ENCODE measurements at places on chromosomes 16 and 17.

- no peak for DNase-seq
Observed at GRCh38 chr17:40497695-40498094, 3.7 kb downstream of the TNS4 start.

GRCh38 chr16:54385141-54385540, 98.6 kb upstream of the IRX3 start:
- no peak for DNase-seq

DNA sequence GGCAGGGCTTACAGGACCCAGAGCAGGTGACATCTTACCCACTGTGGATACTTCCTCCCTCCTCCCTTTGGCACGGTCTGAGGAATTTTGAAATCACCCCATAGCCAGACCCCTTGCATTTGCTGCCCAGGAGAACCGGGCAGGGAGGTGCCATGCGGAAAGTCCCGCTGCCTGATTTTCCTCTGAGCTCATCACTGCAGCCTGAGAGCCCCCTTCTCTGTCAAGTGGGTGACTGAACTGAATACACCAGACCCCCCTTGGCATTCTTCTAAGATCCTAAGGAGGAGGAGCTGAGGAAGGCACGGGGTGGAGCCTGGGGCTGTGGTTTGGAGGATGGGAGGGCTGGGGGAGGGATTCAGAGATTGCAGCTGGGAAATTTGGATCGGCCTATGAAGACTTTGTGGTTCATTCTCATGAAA, 173.4 kb downstream of the RAB11FIP4 start:
- DNase-seq, result no peak

- DNase-seq, result no peak
Observed at GRCh38 chr17:49699966-49700575, 7.7 kb downstream of the SLC35B1 start.

GRCh38 chr16:85503679-85504231, 109.4 kb upstream of the GSE1 start:
- DNase-seq, result no peak

- DNase-seq, result no peak
Observed at GRCh38 chr16:86212706-86213436, 297.5 kb upstream of the FOXF1 start.

- DNase-seq, result no peak
Observed at GRCh38 chr17:28335959-28336871, 654 bp downstream of the TNFAIP1 start.

DNA sequence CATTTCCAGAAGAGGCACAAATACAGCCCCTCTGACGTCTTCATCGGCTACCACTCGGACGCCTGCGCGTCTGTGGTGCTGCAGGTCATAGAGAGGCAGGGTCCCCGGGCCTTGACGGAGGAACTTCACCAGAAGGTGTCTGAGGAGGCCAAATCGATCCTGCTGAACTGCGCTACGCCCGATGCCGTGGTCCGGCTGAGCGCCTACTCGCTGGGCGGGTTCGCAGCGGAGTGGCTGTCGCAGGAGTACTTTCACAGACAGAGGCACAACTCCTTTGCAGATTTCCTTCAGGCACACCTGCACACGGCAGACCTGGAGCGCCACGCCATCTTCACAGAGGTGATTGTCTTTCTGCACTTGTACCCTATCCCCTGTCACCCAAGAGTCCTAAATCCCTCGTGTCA, 67.0 kb upstream of the ENDOV start:
- DNase-seq, result no peak

- DNase-seq, result no peak
Observed at GRCh38 chr17:58304750-58305486, 23.7 kb downstream of the TSPOAP1 start.

GRCh38 chr16:79980650-79981521, 380.3 kb upstream of the MAF start:
- no peak for DNase-seq

DNA sequence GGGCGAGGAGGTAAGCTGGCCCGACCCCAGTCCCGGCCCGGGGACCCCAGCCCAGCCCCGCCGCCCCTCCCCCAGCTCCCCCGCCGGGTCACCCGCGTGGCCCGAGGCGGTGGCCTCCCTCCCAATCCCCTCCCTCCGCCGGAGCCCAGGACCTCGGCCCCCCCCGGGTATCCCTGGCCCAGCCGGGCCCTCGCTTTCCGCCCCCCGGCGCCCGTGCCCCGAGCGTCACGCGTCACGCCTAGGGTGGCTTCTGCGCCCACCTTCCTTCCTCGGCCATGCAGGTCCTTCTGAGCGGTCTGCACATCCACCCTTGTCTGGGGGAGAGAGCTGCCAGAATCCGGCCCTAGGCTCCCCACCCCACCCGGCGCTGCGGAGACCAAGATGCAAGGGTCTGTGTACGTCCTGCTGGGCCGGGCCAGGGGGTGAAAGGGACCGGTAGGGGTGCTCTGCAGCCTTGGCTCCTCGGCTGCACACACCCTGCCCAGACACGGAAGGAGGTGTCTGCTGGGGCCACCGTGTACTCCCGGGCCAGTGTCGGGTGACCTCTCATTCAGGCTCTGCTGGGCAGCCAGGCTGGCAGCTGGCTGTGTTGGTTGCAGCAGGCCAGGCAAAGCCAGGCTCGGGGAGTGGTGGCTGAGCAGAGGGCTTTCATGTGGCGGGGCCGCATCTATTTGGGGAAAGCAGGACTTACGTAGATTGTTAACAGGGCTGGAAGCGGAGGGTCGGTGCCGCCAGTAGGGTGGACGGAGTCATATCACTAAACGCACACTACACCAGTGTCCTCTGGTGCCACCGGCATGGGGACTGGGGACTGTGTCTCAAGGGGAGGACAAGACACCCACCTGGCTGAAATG, 754 bp downstream of the RAB11FIP4 start:
- no peak for DNase-seq

GRCh38 chr16:57266531-57267260, 17.8 kb downstream of the PLLP start:
- DNase-seq, result peak; percentile 29

DNA sequence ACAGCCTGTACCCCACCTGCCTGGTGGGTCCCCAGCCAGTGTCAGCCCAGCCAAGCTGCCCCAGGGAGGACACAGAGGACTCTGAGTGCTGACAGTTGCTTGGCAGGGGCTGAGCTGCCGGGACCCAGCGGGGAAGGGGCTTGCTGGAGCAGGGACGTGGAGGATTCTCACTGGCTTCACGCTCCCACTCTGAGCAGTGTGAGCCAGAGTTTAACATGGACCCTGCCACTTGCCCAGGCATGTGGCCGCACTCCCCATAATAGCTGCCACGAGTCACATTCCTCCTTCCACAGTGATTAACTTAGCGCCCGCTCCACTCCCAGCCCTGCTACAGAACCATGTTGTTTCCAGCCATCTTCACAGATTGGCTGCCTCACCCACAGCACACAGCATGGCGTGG, 31.2 kb downstream of the SREBF1 start:
- no peak for DNase-seq

GRCh38 chr16:28910086-28911031, 14.7 kb downstream of the RABEP2 start:
- DNase-seq, result no peak

GRCh38 chr17:39679521-39680192, 8.2 kb downstream of the PGAP3 start:
- peak; percentile 36 for DNase-seq

DNA sequence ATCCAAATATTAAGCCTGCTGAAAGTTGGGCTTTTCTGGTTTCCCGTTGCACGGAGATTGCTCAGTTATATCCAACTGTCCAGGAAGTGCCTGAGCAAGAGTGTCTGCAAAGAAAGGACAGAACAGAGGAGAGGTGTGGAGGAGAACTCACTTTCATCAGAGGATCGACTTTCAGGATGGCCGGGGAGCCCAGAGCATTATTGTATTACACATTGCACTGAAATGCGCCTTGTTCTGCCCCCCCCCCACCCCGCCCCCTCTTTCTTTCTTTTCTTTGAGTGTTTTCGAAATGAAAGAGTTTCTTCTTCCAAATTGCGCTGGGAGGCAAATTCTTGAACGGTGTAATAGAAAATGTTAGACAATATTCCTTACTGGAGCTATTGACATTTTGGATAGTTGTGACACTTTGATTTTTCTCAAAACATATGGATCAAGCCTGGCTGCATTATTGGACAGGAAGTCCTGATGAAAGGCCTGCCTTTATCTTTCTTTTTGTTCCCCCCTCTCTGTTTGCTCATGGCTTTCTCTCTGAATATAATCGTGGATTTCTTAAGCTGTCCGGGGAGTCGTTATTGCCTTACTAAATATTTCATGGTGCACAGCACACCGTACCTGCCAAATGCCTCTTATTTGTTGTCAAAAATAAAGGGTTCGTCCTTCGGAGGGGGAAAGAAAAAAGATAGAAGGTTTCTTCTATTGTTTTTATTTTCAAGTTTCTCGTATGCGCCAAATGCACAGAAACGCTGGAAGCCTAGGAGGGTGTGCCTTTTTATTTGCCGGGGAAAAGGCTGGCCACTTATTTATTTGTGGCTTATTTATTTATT, 110.8 kb downstream of the IRX3 start:
- DNase-seq, result no peak

DNA sequence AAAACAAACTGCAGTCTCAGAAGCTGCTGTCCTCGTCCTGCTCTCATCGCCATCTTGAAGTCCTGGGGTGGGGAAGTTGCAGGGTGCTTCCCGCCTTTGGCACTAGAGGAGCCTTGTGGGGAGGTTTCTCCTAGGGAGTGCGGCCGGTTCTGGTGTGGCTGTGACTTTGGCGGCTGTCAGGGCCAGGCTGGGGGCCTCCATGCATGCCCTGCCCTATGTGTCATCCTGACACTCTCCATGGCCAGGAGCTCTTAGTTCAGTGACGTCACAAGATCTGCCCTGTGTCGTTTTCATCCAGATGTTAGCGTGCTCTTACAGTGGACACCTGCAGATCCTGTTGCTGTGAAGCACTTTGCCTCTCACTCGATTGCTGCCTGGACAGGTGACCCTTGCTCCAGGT, 49.6 kb downstream of the PLD6 start:
- no peak for DNase-seq

DNA sequence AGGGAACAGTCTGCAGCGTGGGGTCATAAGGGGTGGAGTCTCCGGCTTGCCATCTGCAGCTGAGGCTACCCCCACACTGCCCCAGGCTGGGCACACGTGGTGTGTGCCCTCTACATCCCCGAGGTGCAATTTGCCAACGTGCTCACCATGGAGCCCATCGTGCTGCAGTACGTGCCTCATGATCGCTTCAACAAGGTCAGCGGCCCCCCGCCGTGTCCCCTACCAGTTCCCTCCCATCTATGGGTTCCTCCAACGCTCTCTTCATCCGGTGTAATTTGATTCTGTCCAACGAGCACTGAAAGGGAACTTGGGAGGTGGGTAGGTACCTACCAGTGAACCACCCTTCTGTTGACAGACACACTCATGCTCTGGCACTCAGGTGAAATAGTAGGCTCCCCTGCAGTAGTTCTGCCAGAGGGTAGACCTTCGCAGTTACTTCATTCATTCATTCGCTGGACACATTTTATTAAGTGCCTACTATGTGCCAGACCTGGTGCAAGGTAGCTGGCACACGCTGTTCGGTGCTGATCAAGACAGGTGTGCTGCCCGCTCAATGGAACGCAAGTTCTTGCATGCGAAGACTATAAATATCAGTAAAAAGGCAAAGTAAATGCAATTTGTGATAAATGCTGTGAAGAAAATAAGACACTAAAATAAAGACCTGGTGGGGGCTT, 2.7 kb downstream of the MLLT6 start:
- DNase-seq, result no peak

- no peak for DNase-seq
Observed at GRCh38 chr16:23947838-23948237, 112.1 kb downstream of the PRKCB start.

- DNase-seq, result no peak
Observed at GRCh38 chr16:68128577-68129305, 43.6 kb downstream of the NFATC3 start.

DNA sequence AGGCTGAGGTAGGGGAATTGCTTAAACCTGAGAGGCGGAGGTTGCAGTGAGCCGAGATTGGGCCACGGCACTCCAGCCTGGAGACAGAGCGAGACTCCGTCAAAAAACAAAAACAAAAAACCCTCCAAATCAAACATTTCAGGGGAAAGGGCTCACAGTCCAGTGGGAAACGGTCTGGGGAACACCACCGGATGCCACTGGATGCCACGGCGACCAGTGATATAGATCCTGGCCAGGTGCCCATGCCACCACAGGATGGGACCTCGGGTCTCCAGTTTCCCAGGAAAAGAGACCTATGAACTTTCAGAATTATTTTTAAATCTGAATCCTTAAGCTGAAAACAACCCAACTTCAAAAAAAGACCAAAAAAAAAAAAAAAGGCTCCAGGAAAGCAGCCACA, 12.3 kb downstream of the CEP131 start:
- no peak for DNase-seq

GRCh38 chr16:65111306-65111705, 10.6 kb downstream of the CDH11 start:
- DNase-seq, result no peak

DNA sequence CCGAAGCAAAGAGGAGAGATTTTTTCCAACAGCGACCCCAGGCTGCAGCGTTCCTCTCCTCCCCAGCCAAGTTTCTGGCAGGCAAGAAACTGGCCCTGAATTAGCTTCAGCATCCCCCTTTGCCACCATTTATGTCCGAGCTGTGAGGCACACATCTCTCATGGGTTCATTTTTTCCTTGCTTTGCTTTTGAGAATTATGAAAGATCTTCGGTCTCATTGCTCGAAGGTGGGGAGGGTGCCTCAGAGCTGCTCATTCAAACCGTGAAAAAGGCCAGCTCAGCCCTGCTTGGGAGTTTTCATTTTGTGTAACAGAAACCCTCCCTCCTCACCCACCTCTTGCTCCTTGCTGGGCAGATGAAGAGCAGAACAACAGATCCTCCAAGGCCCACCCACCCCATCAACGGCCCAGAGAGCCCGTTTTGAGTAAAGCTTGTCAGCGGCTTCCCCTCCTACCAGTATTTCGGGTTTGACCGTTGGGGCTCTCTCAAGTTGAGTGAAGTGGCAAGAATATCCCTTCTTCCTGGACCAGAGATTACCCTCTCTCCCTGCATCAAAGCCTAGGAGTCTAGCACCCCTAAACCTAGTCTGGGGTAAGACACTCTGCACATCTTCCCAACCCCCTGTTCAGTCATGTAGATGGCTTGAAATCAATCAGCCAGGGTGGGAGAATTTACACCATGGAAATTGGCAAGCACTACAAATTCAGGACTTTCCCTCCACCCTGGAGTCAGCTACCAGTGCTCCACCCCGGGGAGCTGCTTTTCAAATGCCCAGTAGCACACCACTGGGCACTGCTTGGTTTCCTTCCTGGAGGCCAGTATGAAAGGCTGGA, 1.8 kb downstream of the CCR7 start:
- DNase-seq, result no peak

- DNase-seq, result no peak
Observed at GRCh38 chr17:81341516-81342268, 46.6 kb upstream of the SLC38A10 start.

- DNase-seq, result no peak
Observed at GRCh38 chr16:89004209-89004831, 27.3 kb upstream of the CBFA2T3 start.

DNA sequence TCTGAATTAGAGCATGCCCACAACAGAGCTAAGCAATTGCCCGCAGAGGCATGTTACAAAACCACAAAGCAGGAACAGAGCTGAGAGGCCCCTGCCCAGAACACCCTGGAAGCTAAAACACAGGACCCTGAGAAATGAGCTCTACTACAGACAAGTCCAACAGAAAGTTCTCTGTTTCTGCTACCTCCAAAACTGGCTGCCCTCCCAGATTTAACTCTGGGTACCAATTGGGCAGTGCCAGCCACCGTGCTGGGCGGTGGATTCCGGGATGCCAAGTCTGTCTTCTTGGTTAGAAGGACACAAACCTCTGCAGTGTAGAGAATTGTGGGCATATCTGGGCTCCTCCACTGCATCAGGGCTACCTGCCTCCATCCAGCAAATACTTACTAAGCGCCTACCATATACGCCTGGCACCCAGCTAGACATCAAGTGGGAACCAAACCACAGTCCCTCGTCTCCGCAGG, 1.0 kb downstream of the CMTM4 start:
- no peak for DNase-seq
